ENCODE measurements at places on chromosomes 7 and 10. TPM values are rescaled to one million over a fixed set of nuclear protein-coding genes. Genes with fewer than 3 reads are reported as not detected.

CCDC172 gene
- total RNA-seq, result not detected

TECPR1 gene
- total RNA-seq, result 5.2 TPM

DNA sequence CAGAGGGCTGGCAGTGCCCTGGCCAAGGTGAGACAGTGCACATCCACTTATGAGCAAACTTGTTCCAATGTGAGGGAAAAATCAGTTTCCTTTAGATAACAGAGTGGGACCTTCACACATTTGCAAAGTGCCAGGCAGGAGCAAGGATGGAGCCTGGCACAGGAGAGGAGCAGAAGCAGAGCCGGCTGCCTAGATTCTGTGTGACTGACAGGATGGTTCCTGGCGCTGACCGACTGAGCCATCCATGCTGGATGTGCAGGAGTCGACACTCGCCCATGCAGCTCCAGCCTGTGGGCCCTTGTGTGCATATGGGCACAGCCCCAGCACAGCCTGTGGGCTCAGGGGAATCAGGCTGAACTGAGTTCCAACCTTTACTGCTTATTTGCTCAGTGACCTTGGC is 346.5 kb downstream of the GRID1 start:
- DNase-seq, result no peak

GRCh38 chr10:94108200-94108599 is 114.5 kb downstream of the PLCE1 start:
- DNase-seq, result peak; percentile 81

DNA sequence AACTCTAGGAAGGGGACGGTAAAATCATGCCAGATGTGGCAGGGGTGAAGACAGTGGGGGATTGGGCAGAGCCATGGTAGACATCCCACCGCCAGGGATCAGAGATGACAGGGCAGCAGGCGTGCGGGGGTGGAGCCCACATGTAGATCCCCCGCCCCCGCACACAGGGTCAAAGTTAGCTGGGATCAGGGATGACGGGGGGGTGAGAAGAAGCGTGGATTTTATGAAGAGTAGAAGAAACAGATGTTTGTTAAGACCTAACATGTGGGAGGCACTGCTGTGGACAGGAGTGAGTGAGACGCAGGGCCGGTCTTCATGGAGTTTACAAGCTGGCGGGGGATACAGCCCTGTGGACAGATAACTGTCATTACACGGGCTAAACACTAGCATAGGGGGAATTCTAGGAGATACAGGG is 154.0 kb upstream of the KLF14 start:
- DNase-seq, result peak; percentile 80

Data from Daoy (cell line).